ENCODE measurements at places on chromosomes 5 and 9.
A peak's percentile ranks its signal among the peaks of the same experiment; 100 is the strongest.

DNA sequence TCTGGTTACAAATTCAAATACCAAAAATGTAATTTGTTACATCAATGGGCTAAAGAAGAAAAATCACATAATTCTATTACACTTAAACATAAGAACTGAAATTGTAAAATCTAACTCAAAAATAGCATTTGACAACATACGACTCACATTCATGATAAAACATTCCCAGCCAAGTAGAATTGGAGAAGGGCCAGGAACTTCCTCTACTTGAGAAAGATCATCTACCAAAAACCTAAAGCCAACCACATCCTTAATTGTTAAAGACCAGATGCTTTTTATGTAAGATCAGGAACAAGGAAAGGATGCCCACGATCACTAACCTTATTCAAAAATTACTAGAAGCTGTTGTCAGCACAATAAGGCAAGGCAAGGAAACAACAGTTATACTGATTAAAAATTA, 1819.8 kb upstream of the C9orf72 start:
- peak; percentile 68 for DNase-seq

- DNase-seq = no peak
Measured at GRCh38 chr5:103889500-103890209, 327.1 kb upstream of the NUDT12 start.

DNA sequence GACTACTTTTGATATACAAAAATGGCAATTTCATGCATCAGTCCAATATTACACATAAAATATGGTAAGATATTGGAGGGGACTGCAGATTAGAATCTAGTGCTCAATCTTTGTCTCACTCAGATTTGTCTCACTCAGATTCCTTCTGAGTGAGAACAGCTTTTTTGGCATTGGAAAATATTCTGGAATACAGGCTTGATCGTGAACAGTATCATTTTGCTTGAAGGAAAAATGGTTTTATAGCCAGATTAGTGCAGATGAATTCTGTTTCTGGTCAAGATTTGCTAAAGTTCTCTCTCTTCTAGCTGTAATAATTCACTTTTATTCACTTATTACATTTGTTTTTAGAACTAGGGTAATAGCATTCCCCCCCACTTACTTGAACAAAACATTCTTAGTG, 51.2 kb downstream of the MAN2A1 start:
- no peak for DNase-seq

GRCh38 chr5:11524188-11524587, 380.1 kb downstream of the CTNND2 start:
- no peak for DNase-seq

DNA sequence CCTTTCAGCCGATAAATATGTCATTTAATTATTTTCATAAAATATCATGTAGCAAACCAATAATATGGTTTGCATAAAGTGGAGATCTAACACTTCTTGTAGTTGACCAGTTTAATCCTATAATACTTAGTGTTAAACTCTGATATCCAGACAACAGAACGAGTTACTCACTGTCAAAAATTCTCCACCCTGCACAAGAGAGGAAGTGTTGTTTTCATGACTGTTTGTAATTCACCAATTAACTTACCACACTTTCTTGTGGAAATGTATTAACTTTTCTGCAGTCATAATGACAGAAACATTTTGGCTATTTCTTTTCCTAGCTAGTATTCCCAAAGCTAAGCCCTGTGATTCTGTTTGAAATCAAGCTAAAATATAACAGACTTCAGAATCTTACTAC, 555.3 kb upstream of the FTMT start:
- no peak for DNase-seq

Data from LHCN-M2 (cell line).